Fibroblast of lung (primary cell): ENCODE measurements at places on chromosomes 1 and 21. TPM values are rescaled to one million over a fixed set of nuclear protein-coding genes. Genes with fewer than 3 reads are reported as not detected.

The OXCT2 gene
- 0.62 and 1.0 TPM in 2 replicates for polyA plus RNA-seq

DNA sequence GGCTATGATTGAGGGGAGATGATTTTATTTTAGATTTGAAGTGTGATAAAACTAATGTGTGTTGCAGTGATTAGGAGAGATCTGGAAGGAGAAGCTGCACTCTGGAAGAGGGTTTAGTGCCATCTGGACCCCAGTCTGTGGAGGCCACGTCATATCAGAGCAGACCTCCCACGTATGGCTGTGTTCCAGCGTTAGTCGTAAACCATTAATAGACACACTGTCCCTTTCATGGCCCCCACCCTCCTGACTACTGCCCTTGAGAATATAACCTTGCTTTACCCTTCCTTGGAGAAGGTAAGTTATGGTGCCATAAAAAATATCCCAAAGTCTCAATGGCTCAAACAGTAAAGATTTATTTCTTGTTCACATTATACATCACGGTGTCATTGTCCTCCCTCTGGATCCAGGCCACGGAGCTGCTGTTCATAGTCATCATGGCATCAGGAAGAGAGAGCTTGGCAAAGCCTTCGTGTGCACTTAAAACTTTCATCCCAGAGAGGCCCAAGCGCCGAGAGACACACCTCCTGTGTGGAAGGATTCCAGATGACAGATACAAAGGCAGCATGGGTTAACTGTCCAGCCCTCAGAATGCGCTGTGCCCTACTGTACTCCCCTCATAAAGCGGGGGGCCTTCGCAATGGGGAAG is 33.2 kb downstream of the RHOU start:
- no peak for DNase-seq

DNA sequence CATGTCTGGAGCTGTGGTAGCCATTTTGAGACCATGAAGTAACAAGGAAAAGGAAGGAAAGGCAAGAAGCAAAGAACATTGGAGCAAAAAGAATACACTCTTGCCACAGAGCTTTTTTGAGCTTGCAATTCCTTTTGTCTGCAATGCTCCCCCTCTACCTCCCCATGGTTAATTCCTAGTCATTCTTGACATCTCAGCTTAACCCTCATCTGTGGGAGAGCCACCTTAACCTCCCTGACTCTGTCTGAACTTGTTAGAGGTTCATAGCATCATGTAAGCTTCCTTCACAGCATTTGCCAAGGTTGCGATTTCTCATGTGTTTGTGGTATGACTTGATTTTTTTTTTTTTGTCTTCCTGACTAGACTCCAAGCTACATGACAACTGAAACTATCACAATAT is 564.1 kb upstream of the PLXNA2 start:
- DNase-seq, result no peak

DNA sequence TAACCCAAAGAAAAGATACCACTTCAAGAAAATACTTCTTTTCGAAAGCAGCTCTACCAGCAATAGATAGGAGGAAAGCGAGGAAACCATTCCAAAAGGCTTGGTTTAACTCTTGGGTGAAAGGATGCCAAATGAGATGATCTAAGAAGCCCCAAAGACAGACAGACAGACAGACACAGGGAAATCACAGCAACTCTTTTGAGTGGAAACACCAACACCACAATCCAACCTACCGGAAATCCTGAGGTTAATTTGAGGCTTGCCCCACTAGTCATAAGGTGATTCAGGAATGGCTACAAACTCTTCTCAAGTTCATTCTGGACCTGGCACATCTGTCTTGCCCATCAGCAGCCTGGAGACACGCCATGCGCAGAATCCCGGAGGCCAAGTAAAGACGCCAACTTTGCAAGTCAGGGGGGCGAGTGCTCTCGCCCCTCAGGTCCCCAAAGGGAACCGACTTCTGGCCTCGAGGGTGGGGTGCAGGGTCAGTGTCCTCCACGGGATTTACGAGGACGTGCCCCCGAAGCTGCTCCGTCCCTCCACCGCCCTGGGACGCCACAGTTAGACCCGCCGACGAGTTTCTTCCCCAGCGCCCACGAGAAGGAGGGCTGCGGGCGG is 778 bp downstream of the EVI5 start:
- peak; percentile 80 for DNase-seq

DNA sequence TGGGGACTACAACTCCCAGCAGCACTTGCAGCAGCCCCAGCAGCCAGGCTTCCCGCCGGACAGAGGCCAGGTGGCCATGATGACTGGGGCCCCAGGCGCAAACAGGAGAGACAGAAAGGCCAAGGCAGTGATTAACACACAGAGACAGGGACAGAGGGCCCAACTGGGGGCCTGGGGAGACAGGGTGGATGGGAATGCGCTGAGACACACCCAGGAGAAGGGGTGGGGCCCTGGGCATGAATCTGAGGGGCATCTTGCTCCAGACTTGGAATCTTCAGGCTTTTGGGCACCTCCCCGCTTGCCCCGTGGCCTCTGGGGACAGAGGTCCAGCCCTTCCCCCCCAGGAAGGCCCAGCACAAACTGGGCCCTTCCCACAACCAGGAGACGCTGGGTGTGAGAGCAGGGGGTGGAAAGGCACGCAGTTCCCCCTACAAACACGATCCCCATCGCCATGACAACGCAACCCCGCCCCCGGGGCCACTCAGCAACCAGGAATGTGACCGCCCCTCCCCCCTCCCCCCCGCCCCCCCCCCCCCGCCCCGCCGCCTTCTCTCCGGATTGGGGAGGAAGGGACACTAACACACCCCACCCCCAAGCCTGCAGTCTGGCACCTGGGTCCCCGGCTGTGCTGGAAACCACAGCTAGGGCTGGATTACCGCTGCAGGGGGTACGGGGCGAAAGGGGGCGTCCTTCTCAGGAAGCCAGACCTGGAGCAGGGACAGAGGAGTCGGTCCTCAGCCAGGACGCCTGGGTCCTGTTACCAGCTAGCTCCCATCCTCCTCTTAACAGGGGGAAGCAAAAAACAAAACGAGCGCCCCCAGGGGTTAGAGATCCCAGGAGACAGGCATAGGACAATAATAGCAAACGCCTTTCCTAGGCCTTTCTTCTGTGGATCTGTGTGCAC is 4.5 kb downstream of the HDGF start:
- peak; percentile 89 for DNase-seq

DNA sequence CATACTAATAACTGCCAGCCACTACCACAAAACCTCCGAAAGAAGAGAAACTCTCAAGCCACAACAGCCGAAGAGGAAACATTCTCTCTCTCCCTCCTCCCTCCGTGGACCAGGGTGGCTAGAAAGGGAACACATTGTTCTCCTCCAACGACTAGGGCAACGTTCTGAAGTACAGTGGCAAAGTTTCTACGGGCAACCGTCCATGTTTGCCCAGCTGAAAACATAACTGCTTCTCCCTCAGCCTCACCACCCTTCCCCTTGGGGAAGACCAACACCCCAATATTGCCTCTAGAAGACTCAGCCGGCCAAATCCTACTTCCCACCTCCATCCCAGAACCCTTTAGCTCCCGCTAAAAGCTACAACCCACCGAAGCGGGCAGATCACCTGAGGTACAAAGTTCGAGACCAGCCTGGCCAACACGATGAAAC is 2.0 kb downstream of the GLUL start:
- no peak for DNase-seq
